ENCODE measurements at places on chromosomes 1 and 21.

GRCh38 chr1:234746798-234747196, 136.8 kb upstream of the IRF2BP2 start:
- DNase-seq, result no peak

- DNase-seq, result no peak
Measured at GRCh38 chr1:26537951-26538352, 8.4 kb downstream of the RPS6KA1 start.

DNA sequence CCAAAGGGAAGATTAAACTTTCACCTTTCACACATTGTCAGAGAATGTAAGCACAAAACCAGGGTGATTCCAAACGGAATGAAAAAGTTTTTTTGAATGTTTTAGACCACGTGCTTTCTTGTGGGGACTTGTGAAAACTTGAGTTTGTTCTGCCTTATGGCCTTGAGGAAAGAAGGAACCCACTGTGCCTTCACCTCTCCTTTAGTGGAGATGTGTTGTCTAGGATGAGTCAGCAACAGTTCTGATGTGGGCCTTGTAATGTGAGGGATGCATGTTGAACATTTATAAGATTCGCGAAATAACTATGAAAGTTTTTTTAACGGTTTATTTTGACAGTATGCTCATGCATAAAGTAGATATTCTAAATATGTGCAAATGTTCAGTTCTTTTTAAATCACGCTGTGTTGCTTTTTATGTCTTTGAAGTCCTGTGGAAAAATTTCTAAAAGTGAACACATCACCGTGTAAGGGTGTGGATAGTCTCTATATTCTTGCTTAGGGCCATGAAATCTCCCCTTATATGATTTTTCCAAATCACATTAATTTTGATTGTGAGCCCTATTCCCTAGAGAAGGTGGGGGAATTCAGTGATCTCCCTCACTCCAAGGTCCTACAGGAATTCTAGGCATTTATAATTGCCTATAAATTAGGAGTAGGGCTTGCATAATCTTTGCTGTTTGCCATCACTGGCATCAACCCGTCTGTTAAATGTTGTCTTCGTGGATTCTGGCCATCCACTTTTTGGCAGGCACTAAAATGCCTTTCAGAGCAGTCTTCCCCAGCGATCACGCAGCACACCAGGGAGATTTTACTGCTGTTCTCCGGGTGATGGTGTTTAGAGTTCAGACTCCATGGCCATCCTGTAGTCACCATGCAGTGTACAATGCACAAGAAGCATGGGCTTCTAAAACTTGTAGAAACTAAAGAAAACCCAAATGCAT, 47.4 kb downstream of the PLA2G4A start:
- no peak for DNase-seq

DNA sequence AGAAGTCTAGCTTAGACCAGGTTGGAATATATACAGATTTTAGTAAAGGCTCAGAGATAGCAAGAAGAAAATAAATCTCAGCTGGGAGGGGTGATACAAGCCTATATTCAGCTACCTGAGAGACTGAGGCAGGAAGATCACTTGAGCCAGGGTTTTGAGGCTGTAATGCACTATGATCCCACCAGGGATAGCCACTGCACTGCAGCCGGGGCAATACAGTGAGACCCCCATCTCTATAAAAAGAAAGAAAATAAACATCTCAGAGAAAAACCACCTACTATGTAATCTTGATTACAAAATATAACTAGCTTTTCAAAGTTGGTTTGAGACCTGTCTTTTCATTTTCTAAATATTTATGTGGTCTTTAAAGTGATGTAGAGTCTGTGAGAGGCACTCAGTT, 47.7 kb downstream of the IL23R start:
- no peak for DNase-seq
